ENCODE measurements at places on chromosomes 16 and 17. TPM values are rescaled to one million over a fixed set of nuclear protein-coding genes. Genes with fewer than 3 reads are reported as not detected.
A peak's percentile ranks its signal among the peaks of the same experiment; 100 is the strongest.

DNA sequence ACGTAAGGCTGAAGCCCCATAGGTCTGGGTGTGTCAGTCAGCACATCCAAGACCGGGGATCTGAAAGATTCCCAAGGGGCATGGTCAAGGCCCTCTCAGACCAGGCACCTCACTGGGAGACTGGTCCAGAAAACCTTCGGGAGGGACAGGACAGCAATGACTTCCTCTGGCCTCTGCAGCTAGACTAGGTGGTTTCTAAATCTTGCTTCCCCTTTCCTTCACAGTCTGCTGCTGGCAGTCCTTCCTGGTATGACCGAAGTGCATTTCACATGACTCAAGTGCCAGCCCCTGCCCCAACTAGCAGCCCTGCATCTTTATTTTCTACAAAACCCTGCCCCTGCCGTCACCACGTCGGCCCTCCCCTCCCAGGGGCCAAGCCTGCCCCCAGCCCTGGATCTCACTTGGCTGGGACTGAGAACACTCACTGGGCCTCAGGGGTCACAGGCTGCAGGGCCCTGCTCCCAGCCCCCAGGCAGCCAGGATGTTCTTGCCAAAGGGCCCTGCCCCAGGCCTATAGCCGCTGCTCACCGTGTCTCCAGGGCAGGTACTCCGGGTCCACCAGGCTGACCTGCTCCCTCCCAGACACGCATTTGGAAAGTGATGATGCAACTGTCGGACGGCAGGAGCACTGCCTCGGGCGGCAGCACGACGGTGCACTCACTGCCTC, 18.3 kb downstream of the POLR3K start:
- H3K36me3 ChIP-seq: no peaks in the 10 kb centered on the region
- no peak for DNase-seq
- no peak overlapping the region for H3K27ac ChIP-seq
- H3K27me3 ChIP-seq: no peaks in the 10 kb centered on the region
- H3K4me1 ChIP-seq: no peaks in the 10 kb centered on the region
- no peak overlapping the region for H3K4me3 ChIP-seq

- peaks cover 24% of the 10 kb centered on the region for H3K4me1 ChIP-seq
- no peaks in the 10 kb centered on the region for H3K36me3 ChIP-seq
- H3K27me3 ChIP-seq: no peaks in the 10 kb centered on the region
These were observed at the start of gene P3H4 for GRCh38 chr17:41811549-41812380. P3H4 (minus strand) TSS chr17:41811949; CDS start chr17:41811915, 34 bp downstream.

The WDR81 gene
- total RNA-seq: 10.4 TPM

The SDR42E2 gene
- not detected for total RNA-seq

The SEC14L5 gene
- 0.41 TPM for total RNA-seq

The ADAT1 gene
- total RNA-seq: 76.6 TPM

The SNX20 gene
- total RNA-seq: not detected

GRCh38 chr16:81739503-81739902, 39.6 kb upstream of the PLCG2 start:
- H3K4me3 ChIP-seq: no peak overlapping the region
- no peak overlapping the region for H3K27ac ChIP-seq
- H3K27me3 ChIP-seq: peaks cover 8% of the 10 kb centered on the region
- H3K4me1 ChIP-seq: peaks cover 4% of the 10 kb centered on the region
- no peaks in the 10 kb centered on the region for H3K36me3 ChIP-seq
- DNase-seq: no peak

DNA sequence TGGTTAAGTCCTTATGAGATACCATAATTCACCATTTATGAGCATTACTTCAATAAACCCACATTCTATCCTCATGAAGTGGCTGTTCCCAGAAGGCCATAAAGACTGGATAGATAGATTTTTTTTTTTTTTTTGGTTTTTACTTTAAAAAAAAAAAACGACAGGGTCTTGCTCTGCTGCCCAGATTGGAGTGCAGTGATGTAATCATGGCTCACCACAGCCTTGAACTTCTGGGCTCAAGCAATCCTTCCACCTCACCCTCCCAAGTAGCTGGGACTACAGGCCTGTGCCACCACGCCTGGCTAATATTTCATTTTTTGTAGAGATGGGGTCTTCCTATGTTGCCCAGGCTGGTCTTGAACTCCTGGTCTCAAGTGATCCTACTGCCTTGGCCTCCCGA, 102.3 kb downstream of the XYLT1 start:
- peaks cover 23% of the 10 kb centered on the region for H3K4me1 ChIP-seq
- H3K4me3 ChIP-seq: no peak overlapping the region
- peaks cover 4% of the 10 kb centered on the region for H3K27me3 ChIP-seq

DNA sequence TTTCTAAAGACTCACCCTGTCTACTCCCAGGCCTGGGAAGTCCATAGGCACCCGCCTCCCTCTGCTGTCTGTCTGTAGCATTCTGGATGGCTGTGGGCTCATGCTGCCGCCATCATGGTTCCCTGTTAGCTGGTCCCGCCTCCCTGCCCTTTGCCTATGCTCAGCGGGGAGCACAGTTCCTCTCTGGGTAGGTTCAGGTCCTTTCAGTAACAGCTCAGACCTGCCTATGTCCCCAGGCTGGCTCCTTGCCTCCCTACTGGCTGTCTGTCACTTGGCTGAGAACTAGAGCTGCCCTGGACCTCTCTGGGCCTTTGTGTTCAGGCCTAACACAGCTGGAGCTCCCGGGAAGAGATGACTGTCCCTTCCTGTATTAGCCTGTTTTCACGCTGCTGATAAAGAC, 317.9 kb downstream of the SNX29 start:
- no peak overlapping the region for H3K4me3 ChIP-seq
- no peaks in the 10 kb centered on the region for H3K36me3 ChIP-seq
- no peak overlapping the region for H3K27ac ChIP-seq
- no peaks in the 10 kb centered on the region for H3K27me3 ChIP-seq
- H3K4me1 ChIP-seq: no peaks in the 10 kb centered on the region
- no peak for DNase-seq

DNA sequence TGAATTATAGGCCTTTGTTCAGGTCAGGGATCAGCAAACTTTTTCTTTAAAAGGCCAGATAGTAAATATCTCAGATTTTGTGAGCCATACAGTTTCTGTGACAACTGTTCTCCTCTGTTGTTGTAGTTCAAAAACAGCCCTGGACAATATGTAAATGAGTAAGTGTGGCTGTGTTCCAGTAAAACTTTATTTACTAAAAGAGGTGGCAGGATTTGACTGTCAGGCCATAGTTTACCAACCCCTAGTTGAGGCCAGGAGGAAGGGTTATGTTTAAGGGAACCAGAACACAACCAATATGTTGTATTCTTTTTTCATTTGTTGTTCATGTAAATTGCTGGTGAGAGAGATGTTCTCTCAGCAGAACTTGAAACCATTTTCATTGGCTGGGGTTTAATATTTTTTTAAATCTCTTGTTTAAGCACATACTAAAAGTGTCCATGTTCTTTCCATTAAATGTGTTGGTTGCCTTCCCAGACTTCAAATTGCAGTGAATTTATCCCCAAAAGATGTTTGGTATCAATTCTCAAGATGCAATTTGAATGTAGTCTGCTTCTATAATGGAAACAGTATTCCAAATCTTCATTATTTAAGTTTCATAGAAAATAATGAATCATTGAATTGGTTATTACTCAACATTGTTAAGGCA, 260.3 kb downstream of the FTO start:
- no peak overlapping the region for H3K4me3 ChIP-seq
- peaks cover 9% of the 10 kb centered on the region for H3K4me1 ChIP-seq
- H3K27me3 ChIP-seq: no peaks in the 10 kb centered on the region
- DNase-seq: no peak
- no peaks in the 10 kb centered on the region for H3K36me3 ChIP-seq

DNA sequence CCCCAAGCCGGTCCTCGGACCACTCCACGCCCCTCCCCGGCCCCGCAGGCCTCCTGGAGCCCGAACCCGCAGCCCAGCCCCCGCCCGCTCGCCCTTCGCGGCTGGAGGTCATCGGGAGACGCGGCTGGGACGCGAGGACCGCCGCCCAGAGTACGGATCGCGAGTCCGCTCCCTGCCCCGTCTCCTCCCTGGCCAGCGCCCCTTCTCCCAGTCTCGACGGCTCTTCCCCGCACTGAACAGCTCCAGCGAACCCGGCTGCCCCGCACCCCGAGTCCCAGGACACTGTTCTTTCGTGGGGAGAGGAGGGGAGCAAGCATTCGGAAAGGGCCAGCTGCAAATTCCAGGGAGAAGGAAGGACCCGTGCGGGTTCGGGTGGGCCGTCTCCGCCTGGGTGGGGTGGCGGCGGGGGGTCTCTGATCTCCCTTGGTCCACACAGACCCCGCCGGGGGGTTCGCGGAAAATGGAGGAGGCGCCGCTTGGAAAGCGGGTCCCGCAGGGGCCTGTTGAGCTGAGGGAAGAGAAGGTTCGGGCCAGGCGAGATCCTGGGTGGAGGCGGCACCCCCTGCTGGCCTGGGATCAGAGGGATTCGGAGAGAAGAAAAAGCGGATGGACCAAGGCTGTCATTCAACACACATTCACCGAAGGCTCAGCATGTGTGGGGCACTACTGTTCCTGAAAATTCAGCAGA, 632 bp upstream of the RTN4RL1 start:
- H3K36me3 ChIP-seq: no peaks in the 10 kb centered on the region
- H3K27ac ChIP-seq: no peak overlapping the region
- H3K27me3 ChIP-seq: peaks cover 90% of the 10 kb centered on the region
- peaks cover 23% of the 10 kb centered on the region for H3K4me1 ChIP-seq
- H3K4me3 ChIP-seq: peak overlapping the region; percentile 62

The FOXN1 gene
- total RNA-seq: not detected

DNA sequence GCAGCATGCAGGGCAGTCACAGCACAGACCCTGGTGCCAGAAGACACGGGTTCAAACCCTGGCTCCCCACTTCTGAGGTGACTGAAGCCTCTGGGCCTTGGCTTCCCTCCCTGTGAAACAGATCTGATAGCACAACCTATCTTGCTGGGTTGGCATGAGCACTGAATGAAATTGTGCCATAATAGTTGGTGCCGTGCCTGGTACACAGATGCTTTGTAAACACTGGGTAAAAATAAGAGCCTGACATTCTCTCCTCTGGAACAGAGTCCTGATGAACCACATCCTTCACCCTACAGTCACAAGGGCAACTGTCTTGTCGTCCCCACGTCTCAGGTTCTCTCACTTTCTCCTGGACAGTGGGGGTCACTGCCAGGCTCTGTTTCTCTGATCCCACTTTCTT, 35.7 kb downstream of the NOS2 start:
- H3K36me3 ChIP-seq: no peaks in the 10 kb centered on the region
- no peak overlapping the region for H3K27ac ChIP-seq
- no peak for DNase-seq
- no peak overlapping the region for H3K4me3 ChIP-seq

DNA sequence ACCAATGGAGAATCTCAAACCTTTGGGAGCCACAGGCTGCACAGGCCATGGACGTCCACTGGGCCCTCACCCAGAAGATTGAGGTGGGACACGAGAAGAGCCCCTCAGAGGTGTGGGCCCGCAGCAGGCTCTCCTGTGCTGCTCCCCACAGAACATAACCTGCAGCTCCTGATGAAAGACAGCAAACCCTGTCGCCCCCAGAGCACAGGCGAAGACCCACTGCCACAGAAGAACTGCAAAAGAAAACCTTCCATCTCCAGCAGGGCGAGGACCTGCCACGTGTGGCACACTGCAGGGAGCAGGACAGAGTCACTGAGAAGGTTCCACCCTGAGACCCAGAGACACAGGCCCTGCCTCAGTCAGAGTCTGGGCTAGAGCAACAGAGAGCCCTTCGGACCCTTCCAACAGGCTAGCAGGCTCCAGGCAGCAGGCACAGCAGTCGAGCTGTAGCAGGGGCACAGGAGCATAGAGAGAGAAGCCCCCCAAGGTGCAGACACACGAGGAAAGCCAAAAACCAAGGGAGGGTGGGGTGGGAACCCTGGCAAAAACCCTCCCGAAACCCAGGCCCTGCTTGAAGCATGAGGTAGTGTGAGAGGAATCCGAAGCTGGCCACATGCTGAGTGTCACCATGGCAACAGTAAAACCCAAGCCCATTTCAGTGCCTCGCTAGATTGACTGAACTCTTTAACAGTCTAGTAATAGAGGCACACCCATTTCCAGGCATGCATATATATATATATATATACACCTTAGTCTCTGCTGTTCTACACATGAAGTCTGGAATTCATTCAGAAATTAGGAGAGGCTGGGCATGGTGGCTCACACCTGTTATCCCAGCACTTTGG, 60.0 kb upstream of the CHMP6 start:
- DNase-seq: peak; percentile 85
- H3K4me3 ChIP-seq: no peak overlapping the region
- peaks cover 94% of the 10 kb centered on the region for H3K27me3 ChIP-seq
- H3K4me1 ChIP-seq: peaks cover 34% of the 10 kb centered on the region
- H3K27ac ChIP-seq: no peak overlapping the region
- no peaks in the 10 kb centered on the region for H3K36me3 ChIP-seq

DNA sequence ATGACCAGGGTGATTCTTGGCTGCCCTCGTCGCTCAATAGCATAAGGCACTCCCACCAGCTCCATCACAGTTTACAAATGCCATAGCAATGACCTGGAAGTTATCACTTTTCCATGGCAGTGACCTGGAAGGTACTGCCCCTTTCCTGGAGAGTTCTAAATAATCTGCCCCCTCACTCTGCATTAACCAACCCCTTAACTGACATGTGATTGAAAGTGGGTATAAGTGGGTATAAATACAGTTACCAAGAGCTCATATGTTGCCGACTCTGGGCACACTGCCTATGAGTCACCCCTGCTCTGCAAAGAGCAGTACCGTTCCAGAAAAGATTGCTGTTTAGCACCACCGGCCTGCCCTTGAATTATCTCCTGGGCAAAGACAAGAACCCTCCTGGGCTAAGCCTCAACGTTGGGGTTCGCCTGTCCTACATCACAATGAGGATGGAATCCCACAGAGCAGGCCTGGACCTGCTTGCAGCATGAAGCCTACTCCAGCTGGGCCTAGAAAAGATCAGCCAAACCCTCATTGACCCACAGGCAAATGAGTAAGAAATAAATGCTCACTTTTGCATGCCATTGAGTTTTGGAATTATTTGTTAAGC, 95.2 kb upstream of the SEC14L1 start:
- H3K27me3 ChIP-seq: no peaks in the 10 kb centered on the region
- no peak overlapping the region for H3K4me3 ChIP-seq
- no peaks in the 10 kb centered on the region for H3K4me1 ChIP-seq
- no peak overlapping the region for H3K27ac ChIP-seq
- DNase-seq: no peak

The CACNG5 gene
- total RNA-seq: not detected

The PIPOX gene
- total RNA-seq: 8.8 TPM

The NFE2L1 gene
- total RNA-seq: 104 TPM

Data from neural progenitor cell (in vitro differentiated cells).